Foreskin keratinocyte (primary cell): ENCODE measurements at places on chromosomes 5 and 9. TPM values are rescaled to one million over a fixed set of nuclear protein-coding genes. Genes with fewer than 3 reads are reported as not detected.

DNA sequence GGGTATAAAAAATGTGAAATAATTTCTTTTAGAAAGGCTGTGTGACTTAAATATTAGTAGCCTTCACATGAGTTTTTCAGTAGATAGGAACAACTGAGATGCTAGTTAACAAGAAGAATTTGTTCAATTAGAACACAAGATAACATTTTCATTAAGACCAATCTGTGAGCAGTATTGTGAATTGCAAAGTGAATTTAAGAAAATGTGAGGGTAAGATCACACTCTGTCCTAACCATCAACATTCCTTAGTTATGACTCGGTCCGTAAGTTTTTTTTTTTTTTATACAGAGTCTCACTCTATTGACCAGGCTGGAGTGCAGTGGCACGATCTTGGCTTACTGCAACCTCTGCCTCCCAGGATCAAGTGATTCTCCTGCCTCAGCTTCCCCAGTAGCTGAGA lies 180.2 kb upstream of the EGFLAM start:
- DNase-seq = peak; percentile 7

GRCh38 chr9:77488439-77489126 lies 159.5 kb downstream of the GNA14 start:
- DNase-seq = no peak

GRCh38 chr5:7396713-7397454 lies 946 bp downstream of the ADCY2 start:
- DNase-seq = no peak

KCNT1 gene
- not detected in 2 replicates for total RNA-seq

IRX1 gene
- total RNA-seq = 7.5 and 11.3 TPM in 2 replicates

DNA sequence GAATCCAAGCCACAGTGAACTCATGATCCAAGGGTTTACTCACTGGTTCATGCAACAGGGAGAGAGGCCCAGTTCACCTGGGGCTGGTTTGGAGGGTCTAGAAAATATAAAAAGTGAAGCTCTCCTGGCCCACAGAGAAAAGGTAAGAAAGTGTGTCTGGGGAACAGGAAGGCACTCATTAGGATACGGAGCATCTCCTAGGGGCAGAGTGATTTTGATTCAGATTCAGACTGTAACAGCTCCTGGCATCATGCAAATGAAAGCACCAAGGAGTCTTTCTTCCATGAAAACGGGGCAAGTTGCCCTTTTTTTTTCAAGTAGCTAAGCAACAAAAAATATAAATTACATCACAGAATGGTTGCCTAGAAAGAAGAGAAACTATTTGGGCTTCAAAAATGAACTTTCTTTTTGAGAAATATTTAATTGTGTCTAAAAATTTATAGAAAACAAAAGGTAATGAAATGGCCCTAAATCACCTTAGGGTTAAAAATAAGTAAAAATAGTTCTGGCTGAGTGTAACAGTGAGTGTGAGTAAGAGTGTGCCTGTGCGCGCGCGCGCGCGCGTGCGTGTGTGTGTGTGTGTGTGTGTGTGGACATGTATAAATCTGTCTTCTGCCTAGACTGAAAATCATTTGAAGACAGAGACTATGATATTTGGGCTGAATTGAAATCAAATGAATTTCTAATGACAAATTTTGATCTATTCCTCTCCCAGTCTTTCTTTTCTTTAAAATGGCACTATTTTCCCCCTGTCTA lies 177.8 kb upstream of the ZNF462 start:
- DNase-seq = no peak

DNA sequence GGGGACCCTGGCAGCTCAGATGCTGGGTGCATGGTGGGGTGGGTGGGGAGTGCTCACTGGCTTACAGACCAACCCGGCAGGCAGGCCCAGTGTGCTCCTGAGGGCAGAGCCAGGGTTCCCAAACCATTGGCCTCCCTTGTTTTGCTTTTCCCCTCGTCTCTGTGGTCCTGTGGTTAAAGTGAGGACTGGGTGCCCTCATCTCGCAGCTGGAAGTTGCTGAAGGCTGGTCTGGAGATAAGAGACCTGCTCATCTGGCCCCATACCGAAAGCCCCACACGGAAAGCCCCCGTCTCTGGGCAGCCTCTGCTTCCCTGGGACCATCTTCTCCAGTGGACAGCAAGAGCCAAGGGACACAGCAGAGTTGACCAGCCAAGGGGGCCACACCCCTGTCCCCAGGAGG lies 9.8 kb upstream of the NACC2 start:
- DNase-seq = no peak

- peak; percentile 51 for DNase-seq
Observed at GRCh38 chr9:133440874-133441273, 18.7 kb downstream of the ADAMTS13 start.

GRCh38 chr5:79936646-79937216 lies 54.3 kb downstream of the MTX3 start:
- DNase-seq = peak; percentile 44

DNA sequence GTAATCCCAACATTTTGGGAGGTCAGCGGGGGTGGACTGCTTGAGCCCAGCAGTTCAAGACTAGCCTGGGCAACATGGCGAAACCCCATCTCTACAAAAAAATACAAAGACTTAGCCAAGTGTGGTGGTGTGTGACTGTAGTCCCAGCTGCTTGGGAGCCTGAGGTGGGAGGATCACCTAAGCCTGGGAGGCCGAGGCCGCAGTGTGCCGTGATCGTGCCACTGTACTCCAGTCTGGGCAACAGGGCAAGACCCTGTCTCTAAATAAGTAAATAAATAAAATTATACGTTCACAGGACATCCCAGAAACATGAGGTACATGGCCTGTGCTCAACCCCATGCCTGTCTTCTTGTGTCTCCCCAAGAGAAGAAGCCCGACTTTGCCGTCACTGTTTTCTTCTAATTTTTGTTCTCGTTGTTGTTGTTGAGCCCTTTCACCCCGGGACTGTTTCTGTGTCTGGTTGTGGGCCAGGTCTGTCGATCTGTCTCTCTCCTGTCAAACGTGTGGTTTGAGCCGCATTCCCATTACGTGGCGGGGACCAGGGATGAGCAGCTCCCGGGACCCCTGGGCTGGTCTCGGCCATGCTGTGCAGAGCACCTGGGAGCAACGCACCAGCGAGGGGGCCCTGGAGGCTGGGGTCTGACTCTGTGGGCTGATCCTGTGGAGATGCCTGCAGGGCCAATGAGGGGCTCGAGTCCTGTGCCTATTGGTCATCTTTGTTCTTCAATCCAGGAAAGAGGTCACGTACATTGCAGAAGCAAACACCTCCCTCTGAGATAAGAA lies 32.2 kb downstream of the NACC2 start:
- no peak for DNase-seq

DNA sequence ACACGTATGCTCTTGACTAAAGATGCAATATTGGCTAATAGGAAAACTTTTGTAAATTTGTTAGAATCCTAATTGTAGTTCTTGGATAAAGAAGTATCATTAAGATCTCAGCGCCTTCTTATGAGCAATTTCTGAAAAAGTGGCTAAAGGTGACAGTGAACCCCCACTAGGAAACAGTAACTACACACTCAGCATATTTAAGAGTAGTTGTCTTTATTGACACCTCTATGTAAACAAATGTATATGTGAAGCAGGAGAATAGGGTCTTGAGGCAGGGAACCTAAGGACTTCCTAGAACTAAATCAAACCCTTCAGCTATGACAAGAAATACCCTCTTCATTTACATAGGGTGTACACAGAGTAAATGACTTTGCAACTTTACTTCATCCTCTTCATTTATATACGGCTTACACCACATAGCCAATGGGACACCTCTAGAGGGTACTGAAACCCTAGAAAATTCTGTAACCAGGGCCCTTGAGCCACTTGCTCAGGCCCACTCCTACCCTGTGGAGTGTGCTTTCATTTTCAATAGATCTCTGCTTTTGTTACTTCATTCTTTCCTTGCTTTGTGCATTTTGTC lies 2.8 kb downstream of the NIPSNAP3A start:
- no peak for DNase-seq

GRCh38 chr9:115590011-115590410 lies 472.1 kb upstream of the TNC start:
- peak; percentile 68 for DNase-seq

GRCh38 chr9:37801287-37801850 lies 772 bp downstream of the DCAF10 start:
- peak; percentile 11 for DNase-seq

ADAMTS2 gene
- not detected in 2 replicates for total RNA-seq

GRCh38 chr5:41445937-41446563 lies 64.4 kb downstream of the PLCXD3 start:
- DNase-seq = no peak

- DNase-seq = no peak
Observed at GRCh38 chr9:101711330-101711941, 27.0 kb downstream of the GRIN3A start.

DNA sequence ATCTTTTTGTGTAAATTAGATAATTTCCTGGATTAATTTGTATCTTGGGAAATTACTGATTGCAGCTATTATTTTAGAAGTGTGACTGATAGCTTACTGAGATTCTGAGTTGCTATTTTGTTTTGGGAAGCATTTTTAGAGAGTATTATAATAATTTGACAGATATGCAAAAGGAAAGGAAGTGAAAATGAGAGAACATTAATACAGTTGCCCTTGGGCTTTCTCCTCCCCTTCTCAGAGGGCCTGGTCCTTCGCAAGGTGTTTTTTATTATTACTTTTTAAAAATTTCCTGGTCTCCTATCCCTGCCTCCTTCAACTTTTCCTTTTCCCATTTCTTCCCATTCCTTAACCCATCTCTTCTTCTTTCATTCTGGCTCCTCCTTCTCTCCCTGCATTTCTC lies 32.6 kb downstream of the UBAP1 start:
- DNase-seq = no peak

IL9 gene
- not detected in 2 replicates for total RNA-seq

FOXD4L6 gene
- total RNA-seq = not detected in 2 replicates

HRH2 gene
- total RNA-seq = not detected in 2 replicates

GRCh38 chr5:100119903-100120302 lies 415.3 kb upstream of the FAM174A start:
- no peak for DNase-seq

- DNase-seq = no peak
Observed at GRCh38 chr9:37105234-37105633, 15.1 kb upstream of the ZCCHC7 start.

GRCh38 chr5:61130289-61130688 lies 32.0 kb downstream of the SMIM15 start:
- no peak for DNase-seq

DDX4 gene
- not detected in 2 replicates for total RNA-seq

- DNase-seq = no peak
Observed at GRCh38 chr5:138095100-138095907, 11.5 kb downstream of the WNT8A start.

- DNase-seq = no peak
Observed at GRCh38 chr5:5039918-5040317, 100.2 kb upstream of the ADAMTS16 start.
